ENCODE measurements at places on chromosomes 1 and 21.

GRCh38 chr1:1833456-1833855 is 55.2 kb upstream of the NADK start:
- DNase-seq, result no peak

DNA sequence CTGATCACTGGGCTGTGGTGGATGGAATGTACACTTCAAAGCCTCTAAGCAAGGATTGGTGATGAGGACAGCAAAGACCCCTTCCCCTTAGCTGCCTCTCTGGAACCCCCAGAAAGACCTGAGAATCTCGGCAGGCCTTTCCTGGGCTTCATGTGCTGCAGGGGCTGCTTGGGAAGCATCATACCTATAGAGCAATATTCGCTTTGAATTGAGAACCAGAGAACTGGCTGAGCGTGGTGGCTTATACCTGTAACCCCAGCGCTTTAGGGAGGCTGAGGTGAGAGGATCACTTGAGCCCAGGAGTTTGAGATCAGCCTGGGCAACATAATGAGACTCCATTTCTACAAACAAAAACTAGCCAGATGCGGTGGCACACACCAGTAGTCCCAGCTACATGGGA is 22.0 kb downstream of the CSF1 start:
- no peak for DNase-seq

- no peak for DNase-seq
These were observed 39.6 kb upstream of the GRIK3 start for GRCh38 chr1:37073854-37074379.

DNA sequence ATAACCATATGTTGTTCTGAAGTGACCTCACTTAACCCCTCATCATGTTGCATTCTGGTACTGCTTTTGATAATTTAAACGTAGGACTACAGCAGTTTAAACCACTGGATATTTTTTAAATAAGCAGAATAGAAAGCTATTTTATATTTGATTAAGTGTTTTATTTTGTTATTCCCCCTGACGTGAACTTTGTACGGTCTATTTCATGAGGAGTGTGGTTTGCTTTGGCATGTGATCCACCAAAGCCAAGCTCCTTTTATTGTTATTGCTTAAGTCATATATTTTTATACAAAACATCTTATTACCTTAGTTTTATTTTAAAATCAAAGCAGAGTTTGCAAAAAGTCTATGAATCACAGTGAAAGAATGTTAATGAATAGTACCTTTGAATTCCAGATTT is 101.4 kb upstream of the L1TD1 start:
- DNase-seq, result peak; percentile 11

DNA sequence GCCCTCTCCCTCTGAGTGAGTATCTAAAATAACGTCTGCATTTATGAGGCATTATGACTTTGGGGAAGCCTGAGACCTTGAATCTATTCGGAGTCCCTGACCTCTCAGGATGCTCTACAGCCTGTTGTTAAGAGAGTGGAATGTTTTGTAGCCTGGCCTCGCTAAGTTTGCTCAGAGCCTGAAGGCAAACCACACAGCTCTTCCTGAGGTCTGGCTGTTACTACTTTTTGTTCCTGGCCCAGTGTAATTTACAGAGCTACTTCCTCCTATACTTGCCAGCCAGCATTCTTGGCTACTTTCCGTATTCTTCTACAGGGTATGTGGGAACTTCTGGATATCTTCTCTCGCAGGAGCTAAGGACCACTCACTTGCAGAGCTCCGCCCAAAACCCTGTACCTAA is 3.6 kb upstream of the ZMYM4 start:
- peak; percentile 69 for DNase-seq

Data from choroid plexus epithelial cell (primary cell).